ENCODE measurements at places on chromosomes 3 and 15.

GRCh38 chr15:27124287-27124871 is 153.4 kb downstream of the GABRG3 start:
- no peak for DNase-seq

GRCh38 chr3:184377882-184378445 is at the start of gene THPO:
TSS of gene THPO (minus strand) at chr3:184378207. CDS start at chr3:184376259, 1,948 bp downstream.
- no peak for DNase-seq

DNA sequence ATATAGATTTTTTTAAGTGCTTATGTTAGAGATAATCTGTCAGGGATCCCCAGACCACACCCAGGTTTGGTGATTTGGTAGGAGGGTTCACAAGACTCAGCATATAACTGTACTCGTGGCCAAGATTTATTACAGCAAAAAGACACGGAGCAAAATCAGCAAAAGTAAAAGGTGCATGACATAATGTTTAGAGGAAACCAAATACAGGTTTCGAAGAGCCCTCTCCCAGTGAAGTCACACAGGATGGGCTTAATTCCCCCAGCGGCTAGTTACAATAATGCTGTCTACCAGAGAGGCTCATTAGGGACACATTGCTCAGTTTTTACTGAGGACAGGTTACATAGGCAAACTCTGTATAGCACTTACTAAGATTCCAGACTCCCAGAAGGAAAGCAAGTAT is 36.5 kb downstream of the MYO5A start:
- no peak for DNase-seq

GRCh38 chr15:65101411-65101890 is 13.5 kb downstream of the UBAP1L start:
- DNase-seq = no peak

DNA sequence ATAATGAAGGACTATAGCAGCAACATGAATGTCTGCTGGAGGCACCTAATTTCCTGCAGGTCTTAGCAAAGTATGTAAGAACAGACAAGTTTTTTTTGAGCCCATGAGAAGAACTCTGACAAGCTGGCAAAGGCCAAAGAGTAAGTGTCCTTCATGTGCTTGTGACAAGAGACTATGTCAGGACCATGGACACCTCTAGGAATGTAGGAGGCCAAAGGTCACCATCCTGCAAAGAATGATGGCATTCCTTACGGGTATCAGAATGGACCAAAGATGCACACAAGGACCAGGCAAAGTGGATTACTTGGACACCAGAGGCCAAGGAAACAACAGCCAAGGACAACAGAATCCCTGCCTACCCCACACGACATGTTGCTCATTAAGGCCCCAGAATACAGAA is 858.5 kb upstream of the CFAP20DC start:
- no peak for DNase-seq

- DNase-seq = no peak
Observed at GRCh38 chr3:141286856-141287255, 55.2 kb downstream of the PXYLP1 start.

- DNase-seq = no peak
Observed at GRCh38 chr3:43390255-43390588, 103.9 kb downstream of the SNRK start.

DNA sequence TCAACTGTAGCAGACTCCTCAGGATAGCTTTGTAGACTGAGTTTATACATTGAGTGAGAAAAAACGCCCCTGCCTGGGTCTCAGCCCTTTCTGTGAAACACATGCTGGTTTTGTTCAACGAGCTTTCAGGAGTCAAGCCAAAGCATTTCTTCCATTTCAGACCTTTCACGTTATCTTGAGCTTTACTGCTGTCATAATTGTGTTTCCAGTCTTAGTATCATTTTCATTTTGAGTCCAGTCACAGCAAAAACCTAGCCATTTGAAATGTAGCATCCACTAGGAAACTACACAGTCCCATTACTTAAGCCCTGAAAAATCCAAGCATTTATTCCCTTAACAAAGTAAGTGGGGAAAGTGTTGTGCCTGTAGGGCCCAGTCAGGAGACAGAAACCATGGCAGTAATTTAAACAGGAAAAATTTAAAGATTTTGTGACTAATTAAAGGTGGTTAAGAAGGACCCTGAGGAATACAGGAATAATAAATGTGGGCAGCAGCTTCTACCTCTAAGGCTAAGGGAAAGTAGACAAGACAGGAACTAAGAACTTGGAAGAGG is 110.1 kb upstream of the ABHD17C start:
- DNase-seq = no peak

DNA sequence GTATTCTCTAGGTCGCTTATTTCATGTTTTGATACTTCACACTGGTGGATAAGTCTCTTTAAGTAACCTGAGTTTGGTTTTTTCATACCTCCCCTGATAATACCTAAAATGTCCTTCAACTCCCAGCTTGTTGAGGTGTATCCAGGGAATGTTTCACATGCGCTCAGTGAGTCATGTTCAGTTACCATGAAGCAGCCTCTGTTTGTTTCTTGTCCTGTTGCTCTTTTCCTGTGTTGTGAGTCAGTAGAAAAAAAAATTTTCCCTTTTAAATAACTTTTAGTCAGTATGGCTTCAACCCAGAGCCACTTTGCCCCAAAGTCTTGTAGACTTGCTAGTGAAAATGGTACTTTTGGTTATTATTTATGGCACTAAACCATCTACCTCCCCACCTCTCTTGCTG is 278.4 kb upstream of the ZPLD1 start:
- DNase-seq = no peak

- no peak for DNase-seq
Observed at GRCh38 chr15:77002954-77003912, 8.3 kb downstream of the PSTPIP1 start.

GRCh38 chr15:90033006-90033405 is 31.9 kb downstream of the ZNF710 start:
- DNase-seq = no peak

DNA sequence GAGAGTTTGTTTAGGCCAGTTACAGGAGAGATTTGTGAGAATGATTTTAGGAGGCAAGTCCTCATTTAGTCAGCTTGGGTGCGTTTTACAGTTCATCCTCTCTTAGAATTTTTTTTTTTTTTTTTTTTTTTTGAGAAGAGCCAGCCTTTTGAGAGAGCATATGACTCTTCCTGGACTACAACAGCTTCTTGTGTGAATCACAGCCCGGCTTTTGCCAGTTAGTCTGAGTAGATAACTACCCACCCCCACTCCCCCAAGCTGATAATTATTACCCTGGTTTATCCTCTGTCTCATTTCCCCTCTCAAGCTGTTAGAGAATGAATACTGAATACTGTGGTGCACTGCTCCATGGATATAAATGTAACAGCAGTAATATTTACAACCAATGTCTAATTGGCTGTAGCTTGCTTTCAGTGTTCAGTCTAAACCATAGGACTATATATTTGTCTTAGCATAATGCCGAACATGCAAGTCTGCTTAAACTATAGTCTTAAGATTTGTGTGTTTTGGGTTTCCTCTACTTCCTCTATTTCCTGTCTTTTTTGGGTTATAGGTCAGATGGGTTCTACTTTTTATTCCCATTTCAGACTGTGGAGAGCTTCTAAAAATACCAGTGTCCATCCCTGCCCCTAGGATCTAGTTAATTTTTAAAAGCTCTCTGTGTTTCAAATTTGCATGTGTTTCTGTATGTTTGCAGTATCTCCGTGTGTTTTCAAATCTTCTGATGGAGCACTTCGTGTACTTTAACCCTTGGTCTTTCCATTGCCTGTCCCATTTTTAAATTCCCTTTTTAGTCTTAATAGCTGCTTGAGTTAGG is 8.0 kb downstream of the CHD2 start:
- DNase-seq = no peak

DNA sequence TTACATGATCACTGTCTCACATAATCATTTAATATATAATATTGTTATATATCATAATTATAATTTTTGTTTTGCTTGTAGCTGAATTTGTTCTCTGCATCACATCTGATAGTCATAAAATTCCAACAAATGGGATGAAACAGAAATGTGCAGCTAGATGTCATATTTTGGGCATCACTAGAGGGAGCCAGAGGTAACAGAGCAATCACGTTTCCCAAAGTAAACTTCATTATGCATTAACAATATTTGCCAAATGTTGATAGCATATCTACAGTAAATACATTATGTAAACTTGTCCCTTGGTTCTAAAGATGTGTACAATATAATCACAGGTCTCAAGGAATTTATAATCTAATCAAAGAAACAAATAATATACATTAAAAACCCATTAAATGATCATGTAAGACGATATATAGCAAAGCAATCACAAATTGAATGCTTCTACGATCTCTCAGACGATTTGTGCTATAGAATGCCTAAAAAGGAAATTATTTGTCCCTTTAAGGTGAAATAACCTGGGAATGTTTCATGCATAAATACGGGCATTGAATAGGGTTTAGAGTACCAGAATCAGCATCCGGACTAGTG is 234.2 kb upstream of the MCTP2 start:
- no peak for DNase-seq

GRCh38 chr15:82882273-82882928 is 70.1 kb downstream of the HOMER2 start:
- DNase-seq = no peak

DNA sequence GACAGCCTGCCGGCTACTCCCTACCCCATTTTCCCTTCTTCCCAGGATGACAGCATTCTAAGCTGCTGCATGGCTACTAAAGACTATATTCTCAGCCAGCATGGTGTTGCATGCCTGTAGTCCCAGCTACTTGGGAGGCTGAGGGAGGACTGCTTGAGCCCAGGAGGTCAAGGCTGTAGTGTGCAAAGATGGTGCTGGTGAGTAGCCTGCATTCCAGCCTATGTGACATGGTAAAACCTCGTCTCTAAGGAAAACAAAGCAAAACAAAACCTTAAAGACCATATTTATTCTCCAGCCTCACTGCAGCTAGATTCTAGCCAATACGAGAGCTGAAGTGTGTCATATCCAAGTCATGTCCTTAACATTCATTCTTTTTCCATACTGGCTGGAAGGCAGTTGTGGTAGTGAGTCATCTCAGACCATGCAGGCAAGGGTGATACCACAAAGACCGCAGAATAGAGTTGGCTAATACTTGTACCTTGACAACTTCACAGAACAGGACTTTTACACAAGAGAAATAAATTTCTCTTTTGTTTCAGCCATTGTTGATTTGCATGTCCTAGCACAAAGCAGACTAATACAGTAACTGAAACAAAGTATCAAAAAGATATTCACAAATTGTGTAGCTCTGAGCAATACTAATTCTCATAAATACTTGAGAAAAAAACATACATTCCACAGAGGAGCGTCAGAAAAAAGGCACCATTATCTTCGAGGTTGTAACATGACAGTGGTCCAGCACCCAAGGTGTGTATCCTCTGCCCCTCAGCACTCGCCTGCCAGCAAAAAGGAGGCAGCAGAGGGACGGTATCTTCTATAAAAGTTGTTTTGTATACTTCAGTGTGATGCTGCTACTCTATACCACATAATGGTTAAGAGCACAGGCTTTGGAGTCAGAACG is 14.8 kb downstream of the PBRM1 start:
- DNase-seq = no peak

GRCh38 chr3:374459-374858 is 177.9 kb downstream of the CHL1 start:
- no peak for DNase-seq

- no peak for DNase-seq
Observed at GRCh38 chr3:102329066-102329465, 105.7 kb upstream of the ZPLD1 start.

DNA sequence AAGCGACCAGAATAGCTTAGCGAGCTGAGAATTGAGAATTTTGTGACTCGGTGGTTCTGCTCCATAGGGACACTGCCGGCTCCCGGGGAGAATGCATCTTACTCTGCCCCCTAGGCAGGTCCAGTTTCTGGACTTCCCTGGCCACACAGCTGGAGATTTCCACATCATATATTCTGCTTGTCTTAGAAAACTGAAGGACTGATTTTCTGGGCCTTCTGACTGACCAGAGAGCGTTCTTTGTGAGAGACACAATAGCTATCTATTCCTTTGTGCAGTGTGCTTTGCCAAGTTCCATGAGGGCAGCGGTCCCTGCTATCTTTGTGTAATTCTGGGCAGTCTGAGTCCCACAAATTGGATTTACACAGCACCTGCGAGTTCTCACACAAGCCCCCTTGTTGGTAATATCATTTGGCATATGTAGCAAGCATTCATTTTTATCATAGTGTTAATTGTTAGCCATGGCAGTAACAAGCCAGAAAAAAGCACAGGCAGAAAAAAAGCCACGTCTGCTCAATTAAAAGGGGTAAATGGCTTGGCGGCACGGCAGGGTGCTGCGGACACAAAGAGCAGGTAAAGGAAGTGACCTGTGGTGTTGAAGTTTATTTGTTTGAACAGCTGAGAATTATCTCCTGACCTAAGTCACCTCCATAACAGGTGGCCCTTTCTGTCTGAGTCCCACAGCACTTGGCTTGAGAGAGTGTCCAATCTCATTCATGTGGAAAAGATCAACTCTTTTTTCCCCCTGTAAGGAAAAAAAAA is 688.7 kb downstream of the TUSC7 start:
- no peak for DNase-seq

GRCh38 chr3:190864002-190864401 is 1.5 kb upstream of the GMNC start:
- DNase-seq = no peak

- DNase-seq = no peak
Observed at GRCh38 chr15:101132390-101133180, 119.3 kb downstream of the CHSY1 start.

DNA sequence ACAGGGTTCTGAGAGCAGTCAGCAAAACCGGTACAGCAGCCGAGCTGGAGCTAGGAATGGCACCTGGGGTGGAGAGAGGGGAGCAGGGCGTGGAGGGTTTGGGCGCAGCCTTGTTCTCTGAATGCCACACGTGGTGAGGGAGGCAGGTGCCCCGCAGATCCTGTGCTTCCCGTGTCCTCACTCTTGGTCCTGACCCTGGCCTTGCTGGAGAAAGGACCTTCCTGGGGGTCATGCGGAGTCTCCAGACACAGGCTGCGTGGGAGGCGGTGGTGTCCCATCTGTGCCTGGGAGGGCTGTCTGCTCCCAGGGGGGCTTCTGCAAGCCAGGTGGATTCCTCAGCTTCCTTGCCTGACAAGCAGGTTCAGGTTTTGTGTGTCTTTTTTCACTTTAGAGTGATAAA is 244.7 kb upstream of the LYSMD4 start:
- DNase-seq = no peak

DNA sequence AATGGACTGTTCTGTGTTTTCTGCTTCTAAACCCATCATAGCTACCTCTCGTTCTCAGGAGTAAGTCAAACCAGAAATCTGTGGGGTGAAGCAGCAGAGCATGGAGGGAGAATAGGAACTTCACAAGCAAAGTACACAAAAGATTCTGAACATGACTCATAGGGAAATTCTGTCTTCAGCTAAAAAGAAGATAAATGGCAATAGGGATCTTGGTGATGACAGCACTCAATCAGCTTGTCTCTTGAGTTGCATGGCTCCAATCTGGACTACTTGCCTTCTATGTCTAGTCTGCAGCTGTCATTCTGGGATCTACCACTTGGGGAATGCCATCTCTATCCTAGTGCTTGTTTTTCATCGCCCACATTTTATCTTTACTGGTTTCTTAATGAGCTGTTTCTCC is 13.5 kb upstream of the GRAMD1C start:
- peak; percentile 18 for DNase-seq

DNA sequence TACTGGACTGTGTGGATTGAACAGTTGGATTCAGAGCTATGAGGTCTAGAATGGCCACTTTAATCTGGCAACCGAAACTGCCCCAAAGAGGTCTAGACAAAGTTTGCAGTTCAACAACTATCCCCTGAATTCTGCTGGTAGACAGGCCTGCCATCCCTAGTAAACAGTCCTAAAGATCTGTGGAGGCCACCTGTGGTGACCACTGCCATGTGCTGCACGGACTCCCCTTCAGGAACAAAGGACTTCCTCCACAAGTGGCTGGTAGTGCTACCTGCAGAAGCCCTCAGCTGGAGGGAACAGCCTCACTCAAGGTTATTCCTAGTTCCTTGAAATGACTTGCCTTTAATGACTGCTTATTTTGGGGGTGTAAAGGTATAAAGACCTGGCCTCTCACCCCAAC is 6.1 kb downstream of the TNFAIP8L3 start:
- DNase-seq = no peak
